ENCODE measurements at places on chromosomes 16 and 17.

- no peak for DNase-seq
Observed at GRCh38 chr16:82199209-82199608, 29.2 kb upstream of the MPHOSPH6 start.

- DNase-seq = no peak
Observed at GRCh38 chr16:68403704-68404103, 44.6 kb downstream of the SMPD3 start.

DNA sequence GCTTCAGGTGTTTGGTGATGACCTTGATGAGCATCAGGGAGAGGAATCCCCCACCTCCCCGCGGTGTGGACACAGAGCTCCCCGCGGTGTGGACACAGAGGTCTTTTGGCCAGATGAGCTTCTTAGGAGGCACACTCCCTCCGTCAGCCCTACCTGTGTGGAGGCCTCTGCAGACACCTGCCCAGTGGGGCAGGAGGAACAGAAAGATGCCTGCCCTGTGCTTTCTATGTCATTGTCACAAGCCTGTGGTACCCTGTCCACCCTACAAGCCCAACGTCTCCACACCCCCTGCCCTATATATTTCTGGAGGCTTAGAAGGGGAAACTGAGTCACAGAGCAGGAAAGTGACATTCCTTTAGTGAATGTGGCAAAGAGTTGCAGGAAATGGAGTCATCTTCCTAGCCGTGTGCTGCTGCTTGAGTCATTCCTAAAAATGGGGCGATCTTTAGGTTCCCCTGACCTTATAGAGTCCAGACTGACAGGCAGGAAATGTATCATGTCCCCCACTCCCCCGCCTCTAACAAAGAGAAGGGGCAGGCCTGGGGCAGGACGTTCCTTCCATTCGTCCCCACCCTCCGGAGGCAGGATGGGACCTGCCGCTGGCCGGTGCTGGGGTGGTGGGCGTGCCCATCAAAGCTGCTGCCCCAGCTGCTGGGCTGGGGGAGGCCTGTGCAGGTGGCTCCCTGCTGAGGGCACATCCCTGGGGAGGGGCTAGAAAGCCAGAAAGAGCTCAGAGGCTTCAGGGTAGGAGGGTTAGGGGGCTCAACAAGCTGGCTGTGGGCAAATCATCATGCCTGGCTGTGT is 1.0 kb upstream of the C16orf74 start:
- no peak for DNase-seq

DNA sequence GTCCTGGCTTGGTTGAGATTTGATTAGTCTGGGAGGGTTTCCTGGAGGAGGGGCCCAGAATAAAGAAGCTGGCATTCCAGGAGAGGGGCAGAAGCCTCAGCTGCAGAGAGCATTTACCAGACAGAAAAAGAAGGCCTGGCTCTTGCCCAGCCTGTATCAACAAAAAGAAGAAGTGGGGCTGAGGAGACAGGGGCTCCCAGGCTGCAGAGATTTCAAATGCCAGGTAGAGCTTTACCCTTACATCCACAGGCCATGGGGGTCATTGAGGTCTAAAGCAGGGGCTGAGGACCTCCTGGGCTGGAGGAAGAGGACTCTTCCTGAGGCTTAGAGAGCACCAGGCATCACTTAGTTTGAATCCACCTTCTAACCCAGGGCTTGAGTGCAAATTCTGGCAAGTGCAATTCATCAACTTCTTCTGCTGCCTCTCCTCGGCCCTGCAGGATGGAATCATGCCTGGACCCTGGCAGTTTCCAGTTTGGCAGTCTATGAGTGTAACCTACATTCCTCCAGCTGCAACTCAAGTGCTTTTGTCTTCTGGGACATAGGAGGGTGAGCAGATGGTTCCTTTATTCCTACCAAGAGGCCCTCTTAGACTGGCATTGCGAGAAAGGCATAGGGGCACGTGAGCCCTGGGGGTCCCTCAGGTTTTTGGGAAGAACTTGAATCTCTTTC is 15.3 kb downstream of the CA7 start:
- no peak for DNase-seq

DNA sequence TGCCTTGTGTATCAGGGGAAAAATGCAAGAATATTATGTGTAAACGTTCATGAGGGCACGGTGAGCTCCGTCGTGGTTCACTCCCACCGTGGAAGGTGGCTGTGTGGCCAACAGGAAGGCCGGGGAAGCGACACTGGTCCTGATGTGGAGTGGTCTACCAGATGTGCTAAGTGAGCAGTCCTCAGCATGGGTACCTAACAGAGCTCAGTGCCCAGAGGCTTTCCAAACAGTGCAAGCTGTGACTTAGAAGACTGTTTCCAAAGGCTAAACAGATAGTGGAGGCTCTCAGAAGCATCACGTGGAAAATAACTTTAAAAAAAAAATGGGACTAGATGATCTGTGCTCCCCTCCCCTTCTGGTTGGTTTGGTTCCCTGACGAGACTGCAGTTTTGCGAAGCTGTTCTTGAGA is 199.3 kb upstream of the CHMP6 start:
- no peak for DNase-seq

DNA sequence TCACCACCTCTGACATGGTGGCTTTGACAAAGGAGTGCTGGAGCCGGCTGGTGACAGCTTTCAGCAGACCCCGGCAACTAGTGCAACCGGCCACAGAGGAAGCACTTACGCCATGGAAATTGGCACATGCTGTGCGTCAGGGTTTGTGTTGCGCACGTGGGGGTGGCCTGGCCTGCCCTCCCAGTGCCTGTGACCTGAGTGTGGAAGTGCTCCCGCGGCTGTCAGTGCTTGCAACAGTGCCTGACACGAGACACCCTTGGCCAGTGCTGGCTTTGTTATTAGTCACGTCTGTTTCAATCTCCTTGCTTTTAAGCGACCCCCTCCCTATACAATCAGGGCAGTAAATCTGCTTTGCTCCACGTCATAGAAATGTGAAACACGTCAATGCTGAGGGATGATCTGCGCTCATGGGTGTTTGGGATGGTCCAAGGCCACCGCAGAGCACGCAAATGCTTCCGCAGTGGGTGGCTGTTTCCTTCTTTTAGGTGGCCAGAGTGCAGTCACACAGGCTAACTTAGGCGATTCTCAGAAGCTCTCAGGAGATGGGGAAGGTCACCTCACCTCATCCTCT is 64.3 kb downstream of the PGS1 start:
- no peak for DNase-seq

- no peak for DNase-seq
Observed at GRCh38 chr17:74777901-74778515, 1.9 kb upstream of the NAT9 start.

DNA sequence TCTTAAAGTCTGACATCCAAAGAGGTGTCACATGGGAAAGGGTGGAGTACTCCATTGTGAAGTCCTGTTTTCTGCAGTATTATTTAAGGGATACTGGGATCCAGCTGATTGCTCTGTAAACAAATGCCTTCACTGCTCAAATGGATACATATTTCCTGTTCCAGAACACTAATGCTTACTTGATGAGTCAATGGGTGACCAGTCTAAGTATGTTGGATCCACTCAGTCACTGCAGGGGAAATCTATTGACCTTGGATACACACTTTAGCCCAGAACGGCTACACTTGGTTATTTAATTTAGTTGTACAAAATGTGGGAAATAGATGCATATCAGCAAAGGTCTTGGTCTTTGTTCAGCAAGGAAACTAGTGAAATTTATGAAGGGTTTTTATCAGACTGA is 261.4 kb downstream of the MAP2K4 start:
- DNase-seq = no peak

- no peak for DNase-seq
Observed at GRCh38 chr17:6654841-6655731, 3.5 kb downstream of the C17orf100 start.

DNA sequence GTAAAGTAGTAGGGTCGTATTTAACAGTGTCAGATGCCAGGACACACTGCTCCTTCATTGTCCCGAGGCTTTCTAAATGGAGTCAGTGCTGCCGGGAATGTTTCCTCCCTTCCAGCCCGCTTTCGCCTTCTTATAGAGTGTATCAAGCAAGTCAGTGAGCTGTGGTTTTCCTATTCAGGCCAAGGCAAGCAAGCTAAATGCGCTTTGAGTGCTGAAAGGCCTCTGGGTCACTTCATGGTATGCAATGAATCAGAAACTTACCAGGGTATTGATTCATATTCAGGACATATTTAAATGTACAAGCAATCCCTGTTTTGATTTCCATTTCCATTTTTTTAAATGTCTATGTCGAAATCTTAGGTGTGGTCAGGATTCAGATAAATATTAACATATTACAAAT is 327.9 kb upstream of the SOX9 start:
- no peak for DNase-seq

GRCh38 chr17:59093702-59094231 is 12.9 kb downstream of the TRIM37 start:
- DNase-seq = no peak

DNA sequence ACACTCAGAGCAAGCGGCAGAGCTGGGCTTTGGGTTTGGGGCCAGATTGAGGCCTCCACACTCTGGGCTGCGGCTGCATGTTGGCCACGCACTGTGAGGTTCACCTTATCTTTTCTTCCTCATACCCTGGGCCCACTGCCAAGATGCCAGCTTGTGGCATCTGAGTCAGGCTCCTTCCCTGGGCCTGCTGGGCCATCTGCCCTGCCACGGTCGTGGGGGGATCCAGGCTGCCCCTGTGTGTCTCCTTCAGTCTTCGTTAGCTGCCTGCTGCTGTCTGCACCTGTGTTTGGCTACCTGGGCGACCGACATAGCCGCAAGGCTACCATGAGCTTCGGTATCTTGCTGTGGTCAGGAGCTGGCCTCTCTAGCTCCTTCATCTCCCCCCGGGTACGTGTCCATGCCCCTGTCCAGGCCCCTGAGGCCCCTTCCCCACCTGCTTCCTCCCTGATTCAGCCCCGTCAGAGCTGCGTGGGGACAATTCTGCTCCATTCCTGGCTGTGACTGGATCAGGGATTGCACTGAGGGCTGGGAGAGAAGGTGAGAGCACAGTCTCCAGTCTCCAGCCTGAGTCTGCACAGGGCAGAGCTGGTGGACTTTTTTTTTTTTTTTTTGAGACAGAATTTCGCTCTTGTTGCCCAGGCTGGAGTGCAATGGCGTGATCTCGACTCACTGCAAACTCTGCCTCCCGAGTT is 11.2 kb downstream of the SPNS3 start:
- DNase-seq = no peak

DNA sequence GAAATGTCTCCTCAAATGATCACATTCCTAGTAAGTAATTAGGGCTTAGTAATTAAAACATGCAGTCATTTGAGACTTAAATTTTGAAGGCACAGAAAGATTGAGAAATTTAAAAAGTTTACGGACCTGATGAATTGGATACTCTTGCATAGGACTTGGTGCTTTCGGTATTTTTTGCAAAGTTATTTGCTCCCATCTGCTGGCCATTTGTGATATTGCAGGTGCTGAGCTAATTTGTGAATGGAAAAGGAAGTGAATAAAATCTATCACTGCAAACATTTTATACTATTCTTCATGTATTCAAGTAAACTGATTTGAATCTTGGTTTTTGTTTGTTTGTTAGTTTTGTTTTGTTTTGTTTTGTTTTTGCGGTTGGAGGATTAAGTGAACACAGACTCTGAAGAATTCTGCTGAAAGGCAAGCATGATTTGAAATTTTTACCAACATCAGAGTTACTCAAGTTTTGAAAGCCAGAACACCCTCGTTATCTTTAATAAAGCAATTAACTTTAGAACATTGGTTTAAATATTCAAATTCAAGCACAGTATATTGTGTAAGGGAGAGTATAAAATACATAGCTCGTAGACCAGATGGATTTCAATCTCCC is 689.5 kb upstream of the RBFOX1 start:
- DNase-seq = peak; percentile 2

DNA sequence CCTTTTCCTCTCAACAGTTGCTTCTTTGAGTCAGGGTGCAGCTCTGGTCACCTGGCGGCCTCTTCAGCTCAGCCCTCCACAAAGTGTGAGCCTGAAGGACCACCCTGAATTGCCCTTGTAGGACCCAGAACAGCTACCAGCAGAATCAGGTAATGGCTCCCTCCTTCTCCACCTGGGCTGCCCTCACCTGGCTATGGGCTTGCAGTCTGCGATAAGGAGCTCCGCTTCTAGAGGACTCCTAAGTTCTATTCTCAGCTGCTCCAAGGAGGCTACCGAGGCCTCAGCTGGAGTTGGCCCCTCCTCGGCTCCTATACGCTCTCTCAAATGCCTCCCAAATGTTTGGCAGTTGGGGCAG is 13.4 kb downstream of the SMIM5 start:
- DNase-seq = no peak

GRCh38 chr17:17766077-17766743 is 70.6 kb downstream of the SREBF1 start:
- DNase-seq = no peak

GRCh38 chr17:4324463-4324862 is 42.0 kb downstream of the UBE2G1 start:
- DNase-seq = no peak

DNA sequence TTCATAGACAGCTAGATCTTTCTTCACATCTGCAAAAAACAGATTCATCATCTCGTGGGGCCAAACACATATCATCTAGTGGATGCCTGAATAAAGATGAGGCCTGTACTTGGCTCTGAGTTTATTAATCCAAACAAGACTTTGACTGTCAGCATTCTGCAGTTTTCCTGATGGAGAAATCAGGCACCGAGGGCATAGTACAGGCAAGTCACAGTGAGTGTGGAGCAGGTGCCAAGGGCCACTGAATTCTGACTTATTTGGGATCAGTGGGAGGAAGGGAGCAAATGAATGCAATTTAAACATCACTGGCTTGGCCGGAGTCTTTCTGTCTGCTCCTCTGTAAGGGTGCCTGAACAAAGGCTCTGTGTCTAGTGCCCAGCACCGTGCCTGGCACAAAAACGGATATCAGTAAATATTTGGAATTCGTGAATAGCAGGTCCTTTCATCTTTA is 975 bp downstream of the CFAP20 start:
- DNase-seq = no peak

DNA sequence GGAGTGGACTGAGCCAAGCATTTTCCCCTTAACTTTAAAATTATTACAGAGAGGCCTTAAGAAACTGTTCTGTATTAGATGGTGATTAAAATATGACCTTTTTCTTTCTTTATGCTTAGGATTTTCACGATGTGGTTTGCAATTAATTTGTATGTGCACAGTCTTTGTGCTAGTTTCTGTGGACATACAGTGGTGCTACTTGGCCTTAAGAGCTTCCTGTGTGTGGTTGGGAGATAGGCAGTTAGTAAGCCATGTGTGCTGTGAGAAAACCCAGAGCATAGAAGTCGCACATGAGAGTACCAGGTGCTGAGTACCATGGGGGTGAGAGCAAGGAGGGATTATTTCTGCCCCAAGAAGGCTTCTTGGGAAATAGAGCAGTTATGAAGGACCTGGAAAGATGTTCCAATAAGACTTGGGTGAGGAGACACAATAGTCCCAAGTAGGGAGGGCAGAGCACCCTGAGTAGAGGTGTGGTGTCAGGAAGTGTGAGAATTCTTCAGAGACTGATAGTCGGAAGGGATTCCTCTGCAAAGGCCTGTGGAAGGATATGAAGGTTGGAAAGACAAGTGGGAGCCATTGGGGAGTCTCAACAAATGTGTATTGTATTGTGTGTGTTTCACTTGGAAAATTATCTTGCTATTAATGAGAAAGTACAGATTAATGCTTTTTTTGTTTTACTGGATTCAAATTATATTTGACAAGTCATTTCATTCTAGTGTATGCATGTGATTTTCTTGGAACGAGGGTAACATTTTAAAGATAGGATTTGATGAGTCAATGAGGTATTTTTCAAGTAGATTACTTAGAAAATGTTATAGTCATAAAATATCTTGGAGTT is 239.9 kb downstream of the PRKCA start:
- no peak for DNase-seq

- DNase-seq = no peak
Observed at GRCh38 chr16:16162591-16162990, 60.7 kb downstream of the ABCC6 start.

GRCh38 chr17:14048169-14048568 is 21.1 kb upstream of the COX10 start:
- DNase-seq = no peak

- no peak for DNase-seq
Observed at GRCh38 chr17:57910462-57911420, 44.5 kb downstream of the CUEDC1 start.

- DNase-seq = no peak
Observed at GRCh38 chr17:27782791-27783206, 17.5 kb downstream of the NOS2 start.

Data from activated CD4-positive, CD25-positive, alpha-beta regulatory T cell treated with anti-CD3 and anti-CD28 coated beads, Interleukin-2, amount 50 U/mL, for 16 hours (primary cell).